H4 (cell line): ENCODE measurements at places on chromosomes 4 and X. TPM values are rescaled to one million over a fixed set of nuclear protein-coding genes. Genes with fewer than 3 reads are reported as not detected.

Gene PDLIM3
- 12.5 and 16.2 TPM in 2 replicates for total RNA-seq

Gene MGARP
- total RNA-seq = 0.72 TPM in 1 of 2 replicates, not detected in the other

Gene GYPB
- not detected in 2 replicates for total RNA-seq

Gene CT45A3
- total RNA-seq = not detected in 2 replicates

Gene ZFP92
- not detected in 2 replicates for total RNA-seq

Gene GABRE
- 7.8 and 16.9 TPM in 2 replicates for total RNA-seq

Gene XPNPEP2
- 0.12 TPM in 1 of 2 replicates, not detected in the other for total RNA-seq

Gene TMEM255A
- total RNA-seq = 4.0 and 4.2 TPM in 2 replicates

Gene AFF1
- total RNA-seq = 5.8 and 8.9 TPM in 2 replicates
